ENCODE measurements at places on chromosomes 2 and 18.

DNA sequence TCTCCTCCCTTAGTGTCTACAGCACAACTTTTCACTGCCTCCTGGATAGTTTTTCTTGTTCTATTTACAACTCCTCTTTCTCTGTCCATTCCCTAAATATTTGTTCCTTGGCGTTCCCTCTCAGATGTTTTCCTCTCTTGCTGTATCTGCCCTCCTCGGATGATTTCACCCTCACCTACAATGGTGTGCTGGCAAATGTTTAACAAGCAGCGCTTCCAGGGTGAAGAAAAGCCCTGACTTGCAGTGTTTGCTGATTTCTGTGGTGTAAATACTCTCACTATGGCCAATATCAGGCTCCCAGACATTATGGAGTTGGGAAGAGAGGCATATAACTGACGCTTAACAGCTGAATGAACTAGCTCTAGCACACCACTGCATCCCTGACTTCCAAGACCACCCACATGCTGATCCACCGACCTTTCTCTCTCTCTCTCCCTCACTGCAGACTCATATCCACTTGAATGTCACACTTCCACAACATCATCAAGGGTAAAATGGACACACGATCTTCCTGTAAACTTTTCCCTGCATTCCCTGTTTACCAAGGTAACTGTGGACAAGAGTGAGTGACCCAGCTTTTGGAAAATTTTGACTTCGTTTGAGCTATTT lies 31.5 kb upstream of the SPTBN1 start:
- H3K4me3 ChIP-seq, result no peak overlapping the region
- DNase-seq, result no peak
- H3K4me1 ChIP-seq, result no peaks in the 10 kb centered on the region
- peaks cover 9% of the 10 kb centered on the region for H3K27me3 ChIP-seq
- no peak overlapping the region for H3K27ac ChIP-seq

DNA sequence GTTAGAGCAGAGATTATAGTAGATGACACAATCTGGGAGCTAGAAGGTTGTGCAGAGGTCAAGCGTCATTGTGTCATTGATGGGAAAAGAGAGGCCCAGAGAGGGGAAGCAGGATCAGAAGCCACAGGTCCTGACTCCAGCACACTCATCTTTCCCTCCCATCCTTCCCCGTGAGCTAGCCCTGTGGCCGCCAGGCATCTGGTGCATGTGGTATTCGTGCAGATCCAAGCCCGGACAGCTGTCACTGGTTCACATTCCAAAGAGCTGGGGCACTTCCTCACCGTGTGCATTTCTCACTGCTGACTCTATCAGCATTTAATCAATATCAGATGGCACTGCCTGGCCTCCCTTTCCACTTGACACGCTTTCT lies 94.1 kb upstream of the THOC1 start:
- no peak overlapping the region for H3K27ac ChIP-seq
- no peaks in the 10 kb centered on the region for H3K36me3 ChIP-seq
- no peak overlapping the region for H3K4me3 ChIP-seq
- no peak for DNase-seq

DNA sequence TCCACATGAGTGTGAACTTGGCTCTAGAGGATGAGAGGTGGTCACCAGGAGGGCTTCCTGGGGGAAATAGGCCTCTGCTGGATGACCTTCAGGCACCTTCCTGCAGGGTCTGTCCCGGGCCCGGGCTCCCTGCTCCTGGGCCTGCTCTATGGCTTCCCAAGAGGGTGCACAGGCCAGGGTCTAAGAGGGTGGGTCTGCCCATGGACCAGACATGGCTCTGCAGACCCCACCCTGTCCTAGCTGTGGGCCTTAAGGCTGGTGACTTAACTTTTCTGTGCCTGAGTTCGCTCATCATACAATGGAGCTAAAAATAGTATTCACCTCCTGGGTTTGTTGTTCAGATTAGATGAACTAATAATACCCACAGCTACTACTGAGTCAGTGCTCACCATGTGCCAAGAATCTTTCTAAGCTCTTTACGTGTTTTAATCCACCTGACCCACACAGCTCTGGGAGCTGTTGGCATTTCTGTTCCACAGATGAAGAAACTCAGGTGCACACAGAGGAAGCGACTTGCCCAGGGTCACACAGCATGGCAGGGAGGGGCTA lies 14.4 kb downstream of the INHBB start:
- no peak for DNase-seq
- H3K4me1 ChIP-seq, result no peaks in the 10 kb centered on the region
- H3K27ac ChIP-seq, result no peak overlapping the region
- no peak overlapping the region for H3K4me3 ChIP-seq

GRCh38 chr2:144322379-144322778 lies 197.5 kb downstream of the ZEB2 start:
- H3K27me3 ChIP-seq, result no peaks in the 10 kb centered on the region
- H3K27ac ChIP-seq, result no peak overlapping the region
- no peak for DNase-seq
- peaks cover 22% of the 10 kb centered on the region for H3K4me1 ChIP-seq
- H3K36me3 ChIP-seq, result no peaks in the 10 kb centered on the region

DNA sequence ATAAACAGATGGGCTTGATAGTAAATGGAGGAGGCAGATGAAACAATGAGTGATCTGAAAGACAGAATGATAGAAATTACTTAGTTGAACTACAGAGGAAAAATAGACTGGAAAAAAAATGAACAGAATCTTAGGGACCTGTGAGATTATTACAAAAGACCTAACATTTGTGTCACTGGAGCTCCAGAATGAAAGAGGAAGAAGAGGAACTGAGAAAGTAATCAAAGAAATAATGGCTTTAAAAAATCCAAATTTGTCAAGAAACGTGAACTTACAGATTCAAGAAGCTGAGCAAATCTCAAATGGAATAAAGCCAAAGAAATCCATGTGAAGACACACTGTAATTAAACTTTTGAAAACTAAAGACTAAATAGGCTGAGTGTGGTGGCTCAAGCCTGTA lies 28.3 kb downstream of the EVA1A start:
- no peaks in the 10 kb centered on the region for H3K27me3 ChIP-seq
- no peaks in the 10 kb centered on the region for H3K36me3 ChIP-seq
- no peak overlapping the region for H3K4me3 ChIP-seq
- no peaks in the 10 kb centered on the region for H3K4me1 ChIP-seq

DNA sequence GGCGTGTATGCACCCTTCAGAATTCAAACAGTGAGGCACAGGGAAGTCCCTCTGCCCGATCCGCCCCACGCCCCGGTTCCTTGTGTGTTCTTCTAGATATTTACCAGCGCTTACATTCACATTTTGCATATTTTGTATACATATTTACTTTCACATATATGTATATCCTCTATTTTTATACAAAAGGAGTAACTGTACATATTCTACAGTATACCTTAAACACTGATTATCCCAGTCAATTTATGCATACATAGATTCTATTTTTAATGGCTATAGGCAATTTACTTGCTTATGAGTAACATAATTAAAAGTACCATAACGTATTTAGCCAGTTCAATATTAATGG lies 307 bp upstream of the DUSP11 start:
- H3K4me1 ChIP-seq, result peaks cover 35% of the 10 kb centered on the region

DNA sequence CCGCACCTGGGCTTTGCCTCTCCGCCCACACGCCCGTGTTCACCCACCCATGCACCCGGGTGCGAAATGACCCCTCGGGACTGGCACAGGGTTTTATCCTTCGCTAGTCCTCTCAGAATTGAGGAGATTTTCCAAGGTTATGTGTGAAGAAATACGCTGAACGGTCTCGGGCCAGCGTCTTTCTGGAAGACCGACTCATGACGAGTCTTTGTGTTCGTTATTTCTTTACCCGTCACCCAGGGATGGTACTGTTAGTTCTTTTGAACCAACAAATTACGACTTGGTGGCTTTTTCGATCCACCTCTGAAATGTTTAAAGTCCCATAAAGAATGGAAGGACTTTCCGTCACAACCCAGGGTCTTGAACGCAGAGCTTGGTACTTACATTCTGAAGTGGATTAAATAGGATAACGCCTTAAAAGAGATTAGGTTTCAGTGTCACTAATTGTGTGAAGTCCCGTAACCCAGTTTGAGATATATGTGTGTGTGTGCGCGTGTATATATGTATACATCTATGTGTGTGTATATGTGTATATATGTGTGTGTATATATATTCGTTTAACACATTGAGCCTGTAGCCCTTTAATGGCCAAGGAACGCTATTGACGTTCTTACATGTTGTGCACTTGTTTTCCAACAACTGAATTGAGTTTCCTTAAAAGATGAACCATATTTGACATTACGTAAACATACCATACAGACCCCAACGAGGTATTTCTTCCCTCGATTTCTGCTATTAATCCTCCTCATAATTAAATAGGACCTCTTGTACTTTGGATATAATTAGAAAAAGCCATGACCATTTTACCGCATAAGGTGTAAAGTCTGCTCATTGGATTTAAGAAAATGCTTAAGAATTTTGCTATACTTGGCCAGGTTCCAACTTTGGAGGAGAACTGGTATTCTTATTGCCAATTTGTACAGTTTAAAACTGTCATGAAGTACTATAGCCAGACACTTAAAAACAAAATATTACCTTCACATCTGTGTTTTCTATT lies 889 bp downstream of the ZC3H15 start:
- peak; percentile 10 for DNase-seq
- no peaks in the 10 kb centered on the region for H3K36me3 ChIP-seq
- peak overlapping the region; percentile 97 for H3K4me3 ChIP-seq
- H3K27me3 ChIP-seq, result no peaks in the 10 kb centered on the region

- H3K4me3 ChIP-seq, result no peak overlapping the region
- peaks cover 16% of the 10 kb centered on the region for H3K36me3 ChIP-seq
These were observed 5.4 kb upstream of the KCNJ13 start for GRCh38 chr2:232781765-232782164.

DNA sequence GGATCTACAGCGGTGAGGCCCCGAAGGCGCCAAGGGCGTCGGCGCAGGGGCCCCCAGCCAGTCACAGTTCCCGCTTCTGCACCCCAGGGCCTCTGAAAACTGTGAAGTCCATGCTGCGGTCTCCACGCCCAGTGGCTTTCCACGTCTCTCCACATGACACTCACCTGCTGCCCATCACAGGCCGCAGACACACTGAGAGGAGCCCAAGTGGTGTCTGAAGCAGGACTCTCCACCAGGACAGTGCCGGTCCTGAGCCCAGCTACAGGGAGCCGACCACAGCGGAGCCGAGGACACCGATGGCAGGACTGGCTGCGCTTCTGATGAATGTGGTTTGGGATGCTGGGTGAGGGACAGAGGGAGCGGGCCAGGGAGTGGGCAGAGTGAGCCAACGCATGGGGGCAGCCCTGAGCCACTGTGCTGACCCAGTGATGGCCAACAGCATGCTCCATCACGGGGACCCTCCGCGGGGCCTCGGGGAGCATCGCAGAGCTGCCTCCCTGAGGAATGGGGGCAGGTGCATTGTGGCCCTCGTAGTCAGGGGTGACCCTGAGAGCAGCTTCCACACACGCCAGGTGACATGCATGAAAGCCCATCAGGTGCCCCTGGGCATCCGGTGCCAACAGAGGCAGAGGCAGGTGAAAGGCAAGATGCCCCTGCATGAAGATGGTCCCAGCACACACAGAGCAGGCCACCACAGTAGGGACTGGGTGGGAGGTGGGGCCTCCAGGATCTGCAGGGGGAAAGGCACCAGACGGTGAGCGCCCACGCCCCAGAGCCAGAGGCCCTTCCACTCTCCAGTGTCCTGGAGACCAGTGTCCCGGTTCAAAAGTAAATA lies 116.6 kb downstream of the HDAC4 start:
- H3K27me3 ChIP-seq, result no peaks in the 10 kb centered on the region
- H3K4me3 ChIP-seq, result no peak overlapping the region
- H3K4me1 ChIP-seq, result peaks cover 42% of the 10 kb centered on the region
- no peak for DNase-seq

DNA sequence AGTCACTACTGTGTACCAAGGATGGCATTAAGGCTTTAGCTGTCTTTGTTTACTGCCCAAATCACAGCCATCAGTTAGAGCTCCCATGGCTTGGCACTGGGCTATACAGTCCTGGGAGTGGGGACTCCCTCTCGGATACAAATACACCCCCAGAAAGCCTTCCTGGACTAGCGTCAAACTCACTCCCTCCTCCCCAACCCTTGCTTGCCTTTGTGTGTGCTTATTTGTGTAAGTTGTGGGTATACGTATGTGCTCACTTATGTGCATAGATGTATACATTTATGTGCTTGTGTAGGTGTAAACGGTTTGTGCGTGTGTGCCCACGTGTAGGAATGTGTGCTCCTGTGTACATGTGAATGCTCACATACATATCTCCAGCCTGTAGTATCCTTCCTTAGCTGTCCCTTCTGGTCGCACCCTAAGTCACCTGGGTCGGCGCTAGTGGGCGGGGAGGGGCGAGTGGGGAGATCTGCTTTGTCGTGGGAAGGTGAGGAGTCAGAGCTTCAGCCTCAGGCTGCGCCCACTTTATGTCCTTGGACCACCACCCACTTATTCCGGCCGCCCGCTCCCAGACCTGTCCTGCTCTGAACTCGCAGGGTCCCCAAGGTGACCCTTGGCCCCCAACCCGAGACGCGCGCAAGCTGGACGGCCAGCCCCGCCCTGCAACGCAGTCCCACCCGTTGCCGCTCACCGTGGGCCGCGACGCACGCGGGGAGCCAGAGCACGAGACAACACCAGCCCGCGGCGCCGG lies 461 bp downstream of the PRADC1 start:
- H3K27ac ChIP-seq, result peak overlapping the region; percentile 95
- H3K27me3 ChIP-seq, result no peaks in the 10 kb centered on the region
- DNase-seq, result peak; percentile 67
- peaks cover 43% of the 10 kb centered on the region for H3K4me1 ChIP-seq
- peaks cover 2% of the 10 kb centered on the region for H3K36me3 ChIP-seq

DNA sequence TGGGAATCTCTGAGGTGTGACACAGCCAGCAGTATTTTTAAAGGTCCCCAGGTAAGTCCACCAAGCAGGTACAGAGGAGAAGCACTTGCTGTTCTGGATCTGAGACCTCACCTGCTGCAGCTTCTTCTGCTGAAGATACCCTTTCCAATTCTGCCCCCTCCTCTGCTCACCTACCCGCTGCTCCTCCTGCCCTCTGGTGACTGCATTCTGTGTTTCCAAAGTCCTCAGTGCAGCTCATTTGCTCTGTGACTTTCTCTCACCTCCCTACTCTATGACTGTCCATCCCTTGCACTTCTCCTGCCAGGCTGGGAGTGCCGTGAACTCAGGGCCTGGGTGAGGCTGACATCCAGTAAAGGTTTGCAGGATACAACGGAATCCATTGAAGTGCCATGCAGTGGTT lies 205.2 kb upstream of the LYPD1 start:
- no peaks in the 10 kb centered on the region for H3K4me1 ChIP-seq
- H3K27me3 ChIP-seq, result no peaks in the 10 kb centered on the region
- no peak overlapping the region for H3K27ac ChIP-seq
- H3K4me3 ChIP-seq, result no peak overlapping the region
- DNase-seq, result no peak

DNA sequence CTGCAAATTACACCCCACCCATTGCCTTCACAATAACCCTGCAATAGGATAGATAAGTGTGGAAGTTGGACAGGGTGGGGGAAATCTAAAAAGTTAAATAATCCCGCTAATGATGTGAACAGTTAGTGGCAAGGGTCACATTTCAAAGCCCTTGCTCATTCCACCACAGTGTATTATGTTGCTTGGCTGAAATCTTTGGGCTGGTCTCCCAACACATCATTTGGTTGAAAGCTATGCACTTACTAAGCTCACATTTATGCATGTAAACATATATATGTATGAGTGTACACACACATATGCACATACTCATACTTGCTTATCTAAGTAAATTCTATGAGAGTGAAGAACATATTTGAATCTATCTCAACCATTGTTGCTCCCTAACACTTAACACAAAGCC lies 197.8 kb downstream of the RDH14 start:
- no peak for DNase-seq
- H3K36me3 ChIP-seq, result no peaks in the 10 kb centered on the region
- no peaks in the 10 kb centered on the region for H3K4me1 ChIP-seq
- no peaks in the 10 kb centered on the region for H3K27me3 ChIP-seq

- no peak overlapping the region for H3K27ac ChIP-seq
- DNase-seq, result no peak
- H3K4me3 ChIP-seq, result no peak overlapping the region
- no peaks in the 10 kb centered on the region for H3K36me3 ChIP-seq
- H3K4me1 ChIP-seq, result no peaks in the 10 kb centered on the region
These were observed 14.1 kb downstream of the GLI2 start for GRCh38 chr2:120749506-120750431.

Data from CD4-positive, CD25-positive, alpha-beta regulatory T cell (primary cell).